Muscle of leg (tissue), 16 donors: ENCODE measurements at places on chromosomes 3 and 15. TPM values are rescaled to one million over a fixed set of nuclear protein-coding genes. Genes with fewer than 3 reads are reported as not detected.

Gene FEZF2
- not detected for total RNA-seq

Gene RAB6B
- 2.0 TPM for total RNA-seq

Gene ARHGEF26
- total RNA-seq: 13.3 TPM

Gene SHC4
- total RNA-seq: 2.0 TPM

Gene NMNAT3
- 5.8 TPM for total RNA-seq

Gene NR2C2
- total RNA-seq: 25.9 TPM

Gene GOLGA6A
- total RNA-seq: 0.13 TPM

Gene CRYGS
- 2.5 TPM for total RNA-seq

Gene TAGLN3
- total RNA-seq: 3.5 TPM

Gene GOLGA8G
- total RNA-seq: not detected

Gene CELF6
- 1.2 TPM for total RNA-seq

Gene LAMB2
- total RNA-seq: 445 TPM

Gene KLHL40
- total RNA-seq: 114 TPM

Gene ABI3BP
- 189 TPM for total RNA-seq

Gene GP9
- 0.40 TPM for total RNA-seq

Gene GOLGA6L7
- not detected for total RNA-seq
